HCT116 (cell line): ENCODE measurements at places on chromosomes 11 and 22.

DNA sequence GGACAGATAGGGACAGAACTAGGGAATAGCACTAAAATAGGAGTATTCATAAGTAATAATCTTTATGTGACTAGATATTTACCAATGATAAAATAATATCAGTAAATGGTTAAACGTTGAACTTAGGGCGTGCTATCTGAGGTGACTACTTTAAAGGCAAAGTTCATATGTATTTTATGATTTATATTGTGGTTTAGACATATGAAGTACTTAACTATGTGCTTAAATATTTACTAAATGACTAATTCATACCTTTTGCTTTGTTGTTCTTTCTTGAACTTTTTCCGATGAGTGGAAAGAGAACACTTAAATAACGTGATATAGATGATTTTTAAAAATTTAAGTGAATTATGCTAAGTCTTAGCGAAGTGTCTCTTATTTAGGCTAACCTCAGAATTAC lies 14.7 kb downstream of the LUZP2 start:
- no peak for DNase-seq

GRCh38 chr22:37672920-37673455 lies 2.4 kb upstream of the LGALS1 start:
- no peak for DNase-seq

- DNase-seq, result no peak
Observed at GRCh38 chr11:47152126-47152952, 24.3 kb downstream of the ARFGAP2 start.

- DNase-seq, result no peak
Observed at GRCh38 chr11:31060880-31061279, 308.7 kb downstream of the DCDC1 start.

DNA sequence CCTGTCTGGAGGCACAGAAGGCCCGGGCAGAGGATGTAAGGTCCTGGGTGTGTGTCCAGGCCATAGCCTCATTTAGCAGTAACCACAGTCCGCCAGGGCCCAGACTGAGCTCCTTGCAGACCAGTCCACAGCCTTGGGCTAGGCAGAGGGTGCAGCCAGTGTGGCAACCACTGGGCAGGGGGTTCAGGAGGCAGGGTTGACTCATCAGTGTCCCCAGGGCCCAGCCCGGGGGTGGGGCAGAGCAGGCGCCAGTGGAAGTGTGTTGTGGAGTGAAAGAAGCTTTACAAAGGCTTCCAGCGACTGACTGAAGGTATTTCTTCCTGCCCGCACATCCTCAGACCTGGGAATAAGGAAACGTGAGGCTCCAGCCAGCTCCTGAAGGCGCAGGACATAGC lies 27.7 kb upstream of the WNT11 start:
- DNase-seq, result no peak

DNA sequence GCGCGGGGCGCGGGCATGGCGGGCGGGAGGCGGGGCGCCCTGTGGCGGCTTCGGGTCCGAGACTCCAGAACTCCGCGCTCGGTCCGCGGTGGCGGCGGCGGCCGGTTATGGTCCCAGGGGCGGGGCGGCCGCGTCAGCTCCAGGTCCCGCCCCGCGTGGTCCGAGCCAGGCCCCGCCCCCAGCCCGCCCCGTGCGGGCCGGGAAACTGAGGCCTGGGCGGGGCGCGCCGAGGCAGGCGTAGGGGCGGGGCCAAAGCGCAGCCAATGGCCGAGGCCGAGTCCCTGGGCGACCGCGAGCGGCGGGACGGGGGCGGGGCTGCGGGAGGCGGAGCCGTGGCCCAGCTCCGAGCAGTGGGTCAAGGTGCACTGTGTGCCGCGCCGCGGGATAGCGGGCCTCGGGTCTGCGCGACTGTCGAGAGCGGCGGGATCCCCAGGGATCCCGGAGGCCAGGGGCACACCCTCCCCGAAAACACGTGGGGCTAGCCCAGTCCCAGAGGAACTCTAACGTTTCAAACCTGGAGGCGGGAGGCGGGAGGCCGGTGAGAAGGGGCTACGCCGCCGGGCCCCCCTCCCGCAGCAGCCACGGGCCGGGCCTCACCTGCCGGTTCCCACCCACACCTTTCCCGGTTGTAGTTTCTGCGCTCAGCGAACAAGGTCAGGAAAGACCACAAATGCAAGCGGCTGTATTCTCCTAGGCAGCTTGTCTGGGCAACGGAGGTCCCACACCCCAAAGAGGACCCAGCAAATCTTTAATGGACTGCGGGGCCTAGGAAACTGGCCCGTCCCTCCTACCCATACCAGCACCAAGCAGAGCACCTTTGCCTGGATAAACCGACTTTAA lies at the start of gene SLC25A1:
Gene SLC25A1, minus strand, starts transcription at position 80 of the 840 bp plus-strand sequence. Its CDS starts 63 bp downstream, at position 17.
- peak; percentile 63 for DNase-seq

- no peak for DNase-seq
Observed at GRCh38 chr11:109422870-109423465, 978 bp downstream of the C11orf87 start.
